ENCODE measurements at places on chromosomes 13 and 19.

DNA sequence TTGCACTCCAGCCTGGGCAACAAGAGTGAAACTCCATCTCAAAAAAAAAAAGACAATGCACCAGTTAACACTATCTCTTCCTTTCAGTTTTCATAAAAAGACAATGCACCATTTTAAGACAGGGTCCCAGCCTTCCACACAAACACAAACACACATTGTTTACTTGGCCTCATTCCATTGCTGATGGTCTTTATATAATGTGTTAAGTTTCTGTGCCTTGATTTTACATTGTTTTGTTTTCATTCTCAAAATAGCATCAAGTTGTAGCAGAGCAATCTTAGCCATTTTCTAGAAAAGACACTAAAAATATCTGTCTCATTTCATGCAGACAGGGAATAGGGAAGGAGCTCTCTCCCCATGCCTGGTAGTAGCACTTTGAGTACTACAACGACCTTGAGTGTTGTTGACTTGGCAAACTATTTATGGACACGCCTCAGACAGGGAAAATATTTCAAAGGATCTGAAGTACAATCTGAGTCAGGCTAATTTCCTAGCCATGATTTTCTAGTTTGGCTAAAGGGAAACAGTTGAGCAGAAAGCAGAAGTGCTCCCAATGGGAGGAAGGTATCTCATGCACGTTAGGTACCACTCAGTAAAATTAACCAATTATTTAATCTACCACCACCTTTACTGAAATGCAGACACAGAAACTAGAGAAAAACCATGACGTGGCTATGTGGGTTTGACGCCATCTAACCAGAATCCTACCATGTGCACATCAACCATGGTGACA lies 120.6 kb downstream of the ABCC4 start:
- no peak for DNase-seq

DNA sequence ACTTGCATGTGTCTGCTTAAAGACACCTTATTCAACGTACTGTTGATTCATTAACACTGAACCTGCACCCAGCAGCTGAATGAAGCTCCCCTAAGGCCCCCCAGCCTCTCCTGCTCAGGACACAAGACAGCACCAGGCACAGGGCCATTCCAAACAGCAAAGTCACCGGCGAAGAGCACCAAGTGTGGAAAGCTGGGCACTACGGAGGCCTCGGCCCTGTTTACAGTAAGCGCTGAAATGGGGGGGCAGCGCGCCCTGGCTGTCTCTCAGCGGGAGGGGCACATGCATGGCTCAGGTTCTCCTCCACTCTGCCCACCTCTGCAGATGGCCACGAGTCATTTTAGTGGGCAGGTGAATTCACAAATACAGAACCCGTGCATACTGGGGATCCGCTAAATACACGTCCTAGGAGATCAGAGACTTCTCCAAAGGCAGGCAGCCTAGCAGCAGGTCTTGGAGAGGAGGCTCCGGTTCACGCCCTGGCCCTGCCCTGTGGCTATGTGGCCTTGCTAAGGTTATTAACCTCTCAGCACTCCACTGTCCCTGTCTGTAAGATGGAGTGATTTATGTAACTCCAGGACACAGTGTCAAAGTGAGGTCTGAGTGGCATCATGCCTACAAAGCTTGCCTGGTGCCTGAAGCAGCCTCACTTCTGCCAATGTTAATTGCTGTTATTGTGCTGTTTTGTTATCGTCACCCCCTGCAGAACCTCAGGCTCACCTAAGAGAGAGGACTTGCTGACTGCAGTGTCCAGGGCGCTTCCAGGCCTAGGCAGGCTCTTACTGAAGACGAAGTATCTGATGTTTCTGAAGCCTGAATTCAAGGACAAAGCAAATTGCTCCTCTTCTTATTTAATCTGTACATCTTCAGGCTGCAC lies 207.4 kb upstream of the SOX1 start:
- no peak for DNase-seq

DNA sequence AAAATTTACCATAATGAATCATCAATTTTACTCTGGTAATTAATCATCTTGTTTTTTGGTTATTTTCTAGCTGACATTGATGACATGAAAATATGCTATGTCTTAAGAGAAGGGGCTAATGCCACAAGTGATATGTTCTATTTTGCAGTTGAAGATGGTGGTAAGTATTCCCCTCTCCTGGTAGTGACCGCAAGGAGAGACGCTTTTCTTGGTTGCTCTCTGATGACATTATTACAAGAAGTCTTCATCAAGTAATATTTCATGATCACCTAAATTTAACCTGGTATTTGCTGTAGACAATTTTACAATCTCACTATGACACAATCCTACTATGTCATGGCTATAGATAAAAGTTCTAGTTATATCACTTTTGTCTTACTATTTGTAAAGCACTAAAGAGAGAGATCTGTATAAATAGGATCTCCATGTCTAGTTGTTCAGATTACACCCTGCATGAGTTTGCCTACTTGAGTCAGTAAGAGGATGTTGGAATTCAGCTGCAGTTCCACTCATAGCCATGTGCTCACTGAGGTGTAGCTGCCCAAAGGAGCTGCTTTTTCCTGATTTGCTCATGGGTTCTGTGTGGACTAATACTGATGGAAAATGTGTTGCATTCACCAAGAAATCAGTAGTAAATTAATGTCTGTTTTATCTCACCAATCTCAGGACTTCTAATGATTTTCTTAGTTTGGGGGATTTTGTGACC lies 10.9 kb downstream of the FREM2 start:
- DNase-seq = no peak

DNA sequence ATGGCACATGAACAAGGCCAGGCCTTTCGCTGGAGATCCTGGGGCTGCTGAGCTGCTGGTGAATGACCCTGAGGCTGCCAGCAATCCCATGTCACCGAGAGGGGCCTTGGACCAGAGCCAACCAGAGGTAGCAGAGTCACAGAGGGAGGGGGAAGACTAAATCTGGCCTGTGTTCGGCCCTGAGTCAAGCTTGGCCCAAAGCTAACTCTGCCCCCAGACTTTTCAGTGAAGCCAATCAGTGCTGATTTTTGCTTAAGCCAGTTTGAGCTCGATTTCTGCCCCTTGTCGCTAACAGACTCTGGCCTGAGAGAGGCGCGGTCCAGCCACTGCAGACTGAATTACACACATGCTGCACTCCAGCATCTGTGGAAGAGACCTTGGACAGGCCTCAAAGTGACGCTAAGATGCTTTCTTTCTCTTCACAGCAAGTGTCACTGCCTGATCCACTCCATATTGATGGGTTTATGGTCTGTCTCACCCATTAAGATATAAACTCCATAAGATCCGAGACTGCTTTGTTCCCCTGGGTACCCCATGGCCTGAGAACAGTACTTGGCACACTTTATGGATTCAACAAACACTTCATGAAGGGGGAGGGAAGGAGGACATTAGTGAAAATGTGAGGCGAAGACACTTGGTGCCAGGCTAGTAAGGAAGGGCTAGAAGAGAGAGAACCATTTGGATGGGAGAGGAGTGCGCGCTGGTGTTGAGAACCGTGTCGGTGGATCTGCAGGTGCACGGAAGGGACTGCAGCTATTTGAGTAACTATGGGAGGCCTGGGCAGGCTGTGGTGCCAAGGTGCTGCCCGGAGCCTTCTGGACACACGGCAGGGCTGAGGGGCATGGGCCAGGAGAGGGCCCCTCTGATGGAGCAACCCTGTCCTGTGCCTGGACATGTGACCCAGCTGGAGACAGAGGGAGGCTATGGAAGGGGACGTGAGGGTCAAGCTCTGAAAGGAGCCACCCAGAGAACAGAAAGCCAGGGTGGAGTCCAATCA lies 17.6 kb downstream of the RANBP3 start:
- no peak for DNase-seq

DNA sequence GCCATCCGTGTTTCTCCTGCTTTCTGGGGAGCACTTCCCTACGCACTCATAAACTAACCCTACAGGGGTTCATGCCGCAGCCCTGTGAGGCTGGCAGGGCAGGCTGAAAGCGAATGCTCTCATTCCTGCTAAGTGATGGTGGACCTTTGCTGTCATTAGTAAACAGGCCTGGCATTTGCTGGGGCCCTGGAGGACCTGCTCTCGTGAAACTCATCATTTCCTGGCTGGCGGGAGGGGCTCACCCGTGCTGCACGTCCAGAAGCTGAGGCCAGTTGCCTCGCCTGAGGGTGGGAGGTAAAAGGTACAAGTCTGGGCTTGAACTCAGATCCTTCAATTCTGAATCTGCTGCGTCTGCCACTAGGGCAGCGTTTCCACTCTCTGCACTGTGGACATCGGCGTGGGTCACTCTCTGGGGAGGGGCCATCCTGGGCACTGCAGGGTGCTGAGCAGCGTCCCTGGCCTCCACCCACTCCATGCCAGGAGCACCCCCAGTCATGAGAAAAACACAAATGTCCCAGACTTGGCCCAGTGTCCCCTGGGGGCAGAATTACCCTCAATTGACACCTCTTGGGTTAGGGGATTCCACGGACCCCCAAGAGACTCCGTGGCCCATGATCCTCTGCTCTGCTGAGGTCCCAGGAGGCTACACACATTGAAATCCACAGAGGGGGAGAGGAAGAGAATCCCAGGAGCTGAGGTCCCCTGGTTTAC lies 7.0 kb downstream of the MOB3A start:
- DNase-seq = no peak

DNA sequence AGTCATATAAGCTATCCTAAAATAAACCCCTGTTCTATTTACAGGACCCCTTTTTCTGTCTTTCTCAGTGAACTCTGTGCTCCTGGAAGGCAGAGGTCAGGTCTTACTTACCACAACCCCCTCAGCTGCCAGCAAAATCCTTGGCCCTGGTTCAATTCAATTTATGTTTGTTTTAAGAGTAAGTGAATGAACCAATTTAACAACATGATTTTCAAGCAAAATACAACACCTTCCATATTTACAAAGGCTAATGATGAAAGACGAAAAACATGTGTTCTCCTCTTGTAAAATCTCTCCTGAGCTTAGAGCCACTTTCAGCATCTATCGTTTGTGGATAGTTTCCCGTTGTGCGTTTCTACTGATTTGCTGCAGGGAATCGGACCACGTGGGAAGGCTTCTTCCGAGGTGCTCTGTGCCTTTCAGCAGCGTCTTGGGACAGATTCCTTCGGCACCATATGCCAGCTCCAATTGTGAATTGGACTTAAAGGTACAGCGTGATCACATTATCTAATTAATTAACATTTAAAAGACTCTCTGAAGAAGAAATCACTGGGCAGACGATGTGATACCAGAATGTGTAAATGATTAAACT lies 411.7 kb downstream of the IRS2 start:
- no peak for DNase-seq

- DNase-seq = no peak
Measured at GRCh38 chr13:36872621-36873020, 47.4 kb downstream of the SMAD9 start.

Data from effector CD8-positive, alpha-beta T cell (primary cell).